Central memory CD4-positive, alpha-beta T cell (primary cell): ENCODE measurements at places on chromosomes 7 and 10.
A peak's percentile ranks its signal among the peaks of the same experiment; 100 is the strongest.

GRCh38 chr7:98730326-98730725 is 113.2 kb downstream of the NPTX2 start:
- no peak for DNase-seq

DNA sequence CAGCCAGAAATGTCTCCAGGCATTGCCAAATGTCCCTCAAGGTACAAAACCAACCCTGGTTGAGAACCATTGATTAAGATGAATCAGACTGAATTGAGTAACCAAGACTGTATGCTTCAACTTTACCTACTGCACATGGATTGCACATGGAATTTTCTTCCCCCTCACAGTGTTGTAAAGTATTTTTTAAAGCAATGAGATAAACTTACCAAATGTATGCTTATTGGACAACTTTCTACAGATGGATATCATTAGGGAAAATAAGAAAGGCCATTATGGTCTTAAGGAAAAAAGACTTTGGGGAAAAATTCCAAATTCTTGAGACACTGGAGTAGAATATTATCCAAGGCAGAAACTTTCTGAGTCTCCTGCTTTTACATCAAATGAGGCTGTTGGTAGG is 20.9 kb upstream of the MTPN start:
- DNase-seq: no peak

DNA sequence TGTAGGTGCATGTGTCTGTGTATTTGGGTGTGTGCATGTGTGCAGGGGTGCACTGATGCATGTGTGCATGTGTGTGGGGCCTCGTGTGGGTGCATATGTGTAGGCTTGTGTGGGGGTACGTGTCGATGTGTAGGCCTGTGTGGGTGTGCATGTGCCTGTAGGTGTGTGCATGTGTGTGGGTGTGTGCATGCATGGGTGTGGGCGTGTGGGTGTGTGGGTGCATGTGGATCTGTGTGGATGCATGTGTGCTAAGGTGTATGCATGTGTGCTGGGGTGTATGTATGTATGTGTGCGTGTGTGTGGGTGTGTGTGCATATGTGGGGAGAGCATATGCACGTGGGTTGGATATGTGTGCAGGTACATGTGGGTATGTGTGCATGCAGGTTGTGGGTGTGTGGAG is 73.2 kb downstream of the NKX6-2 start:
- DNase-seq: no peak

DNA sequence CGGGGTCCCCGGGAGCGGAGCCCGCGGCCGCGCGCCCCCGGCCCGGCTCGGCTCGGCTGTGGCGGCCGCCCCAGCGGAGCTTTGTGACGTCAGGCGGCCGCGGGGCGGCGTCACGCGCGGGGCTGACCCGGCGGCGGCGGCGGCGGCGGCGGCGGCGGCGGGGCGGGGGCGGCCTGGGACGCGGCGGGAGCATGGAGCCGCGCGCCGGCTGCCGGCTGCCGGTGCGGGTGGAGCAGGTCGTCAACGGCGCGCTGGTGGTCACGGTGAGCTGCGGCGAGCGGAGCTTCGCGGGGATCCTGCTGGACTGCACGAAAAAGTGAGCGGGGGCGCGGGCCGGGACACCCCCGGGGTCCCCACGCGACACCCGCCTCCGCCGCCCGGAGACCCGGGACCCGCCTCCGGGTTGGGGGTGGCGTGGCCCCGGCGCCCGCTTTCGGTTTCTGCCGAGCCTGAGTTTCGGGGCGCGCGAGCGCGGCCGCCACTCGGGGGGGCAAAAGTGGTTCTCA is at the start of gene PWWP2B:
TSS of gene PWWP2B (plus strand) at position 165 of the 506 bp plus-strand sequence. CDS start at position 192, 27 bp downstream.
- DNase-seq: peak; percentile 61
